ENCODE measurements at places on chromosomes 6 and 20.

- H3K27me3 ChIP-seq, result no peaks in the 10 kb centered on the region
- H3K27ac ChIP-seq, result no peak overlapping the region
- no peak overlapping the region for H3K4me3 ChIP-seq
- no peaks in the 10 kb centered on the region for H3K36me3 ChIP-seq
Observed at GRCh38 chr6:35435074-35435837, 16.9 kb upstream of the FANCE start.

DNA sequence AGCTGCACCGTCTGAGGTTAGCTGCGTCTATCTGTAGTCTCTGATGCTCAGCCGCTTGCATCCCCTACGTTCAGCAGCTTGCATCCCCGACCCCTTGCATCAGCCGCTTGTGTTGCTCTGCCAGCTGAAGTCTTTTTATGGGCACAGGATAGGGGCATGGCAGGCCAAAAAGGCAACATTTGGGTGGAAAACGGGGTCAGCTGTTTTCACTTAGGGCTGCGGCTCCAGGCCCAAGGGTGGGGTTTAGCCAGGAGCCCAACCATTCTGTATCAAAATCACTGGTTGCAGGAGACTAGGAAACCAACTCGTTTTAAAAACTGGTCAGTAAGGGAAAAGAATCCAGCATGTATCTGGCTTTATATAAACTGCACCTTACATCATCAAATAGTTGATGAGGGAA lies 49.9 kb downstream of the FAM50B start:
- no peak overlapping the region for H3K4me3 ChIP-seq
- no peak for ATAC-seq
- H3K27me3 ChIP-seq, result no peaks in the 10 kb centered on the region

- H3K27ac ChIP-seq, result no peak overlapping the region
- no peaks in the 10 kb centered on the region for H3K27me3 ChIP-seq
- no peak for ATAC-seq
- H3K4me3 ChIP-seq, result no peak overlapping the region
- peaks cover 8% of the 10 kb centered on the region for H3K36me3 ChIP-seq
- peaks cover 8% of the 10 kb centered on the region for H3K4me1 ChIP-seq
Observed at GRCh38 chr6:15464211-15464725, 198.6 kb downstream of the DTNBP1 start.

GRCh38 chr6:106591111-106591825 lies 38.0 kb downstream of the RTN4IP1 start:
- peaks cover 52% of the 10 kb centered on the region for H3K36me3 ChIP-seq
- no peaks in the 10 kb centered on the region for H3K4me1 ChIP-seq
- ATAC-seq, result no peak
- no peak overlapping the region for H3K27ac ChIP-seq

DNA sequence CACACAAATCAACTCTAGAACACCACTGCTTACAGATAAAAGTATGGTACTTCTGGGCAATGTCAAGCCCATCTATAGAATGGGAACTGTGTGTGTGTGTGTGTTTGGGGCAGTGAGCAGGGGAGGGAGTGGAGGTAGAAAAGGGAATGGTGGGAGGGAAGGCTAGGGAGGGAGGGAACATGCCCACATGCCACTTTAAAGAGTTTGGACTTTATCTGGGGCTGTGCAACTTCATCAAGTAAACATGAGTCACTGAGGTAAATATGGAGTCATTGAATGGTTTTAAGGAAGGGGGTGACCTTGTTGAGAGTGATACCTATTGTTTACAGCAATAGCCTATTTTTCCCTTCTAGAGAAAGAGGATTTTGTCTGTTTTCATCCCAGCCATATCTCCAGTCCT lies 22.5 kb upstream of the RNGTT start:
- H3K36me3 ChIP-seq, result no peaks in the 10 kb centered on the region
- no peak overlapping the region for H3K27ac ChIP-seq
- no peaks in the 10 kb centered on the region for H3K27me3 ChIP-seq
- no peak overlapping the region for H3K4me3 ChIP-seq

DNA sequence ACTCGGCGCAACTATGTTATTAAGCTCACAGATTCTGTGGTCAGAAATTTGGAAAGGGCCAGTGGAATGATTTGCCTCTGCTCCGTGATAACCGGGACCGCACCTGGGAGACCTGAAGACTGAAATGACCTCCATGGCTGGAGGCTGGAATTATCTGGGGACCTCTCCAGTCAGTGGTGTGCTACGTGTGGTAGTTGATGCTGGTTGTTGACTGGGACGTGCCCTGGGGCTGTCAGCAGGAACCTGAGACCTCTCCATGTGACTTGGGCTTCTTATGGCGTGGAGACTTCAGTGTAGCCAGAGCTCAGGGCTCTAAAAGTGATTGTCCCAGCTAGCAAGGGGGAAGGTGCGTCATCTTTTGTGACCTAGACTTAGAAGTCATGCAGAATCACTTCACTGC lies 50.3 kb downstream of the CHMP4B start:
- no peak overlapping the region for H3K4me3 ChIP-seq
- H3K27ac ChIP-seq, result no peak overlapping the region
- peaks cover 15% of the 10 kb centered on the region for H3K36me3 ChIP-seq
- ATAC-seq, result no peak
- no peaks in the 10 kb centered on the region for H3K4me1 ChIP-seq

- no peak overlapping the region for H3K4me3 ChIP-seq
- H3K36me3 ChIP-seq, result no peaks in the 10 kb centered on the region
- ATAC-seq, result no peak
- H3K27ac ChIP-seq, result no peak overlapping the region
- no peaks in the 10 kb centered on the region for H3K4me1 ChIP-seq
Observed at GRCh38 chr6:71236926-71237434, 51.6 kb upstream of the OGFRL1 start.

DNA sequence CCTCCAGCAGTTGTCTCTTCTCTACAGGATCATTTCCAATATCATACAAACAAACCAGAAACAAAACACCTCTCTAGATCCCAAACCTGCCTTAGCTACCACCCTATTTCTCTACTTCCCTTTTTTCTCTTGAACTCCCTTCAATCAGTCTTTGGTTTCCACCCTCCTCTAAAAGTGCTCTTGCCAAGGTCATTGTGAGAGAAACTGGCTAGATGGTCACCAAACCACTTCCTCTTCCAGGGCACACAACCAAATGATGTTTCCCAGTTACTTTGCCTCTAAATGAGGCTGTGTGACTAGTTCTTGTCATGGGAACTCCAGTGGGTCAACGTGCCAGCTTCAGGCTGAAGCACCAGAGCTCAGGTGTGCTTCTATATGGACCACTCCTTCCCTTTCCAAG lies 85.8 kb upstream of the ARMC2 start:
- no peaks in the 10 kb centered on the region for H3K27me3 ChIP-seq
- H3K4me1 ChIP-seq, result no peaks in the 10 kb centered on the region
- no peak for ATAC-seq
- H3K4me3 ChIP-seq, result no peak overlapping the region
- H3K27ac ChIP-seq, result no peak overlapping the region

DNA sequence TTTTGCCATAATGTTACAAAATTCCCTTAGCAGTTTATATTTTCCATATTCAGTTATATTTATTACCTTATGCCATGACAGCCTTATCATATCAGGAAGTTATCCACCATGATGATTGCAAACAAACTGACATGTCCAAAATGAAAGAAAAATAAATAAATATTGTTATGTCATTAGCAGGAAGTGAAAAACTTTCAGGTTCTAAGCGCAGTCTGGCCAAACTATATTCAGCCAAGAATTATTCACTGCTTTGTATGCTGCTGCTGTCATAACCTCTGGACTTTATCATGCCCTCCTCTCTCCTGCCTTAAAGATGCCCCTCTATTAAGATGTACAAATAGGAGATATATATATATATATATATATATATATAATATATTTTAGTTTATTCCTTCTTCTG lies 27.7 kb upstream of the DEFB112 start:
- ATAC-seq, result no peak
- no peaks in the 10 kb centered on the region for H3K36me3 ChIP-seq

GRCh38 chr20:48734104-48734749 lies 93.6 kb downstream of the PREX1 start:
- ATAC-seq, result no peak
- H3K27me3 ChIP-seq, result no peaks in the 10 kb centered on the region
- H3K36me3 ChIP-seq, result no peaks in the 10 kb centered on the region
- no peak overlapping the region for H3K4me3 ChIP-seq
- H3K4me1 ChIP-seq, result peaks cover 23% of the 10 kb centered on the region
- H3K27ac ChIP-seq, result no peak overlapping the region

- peaks cover 7% of the 10 kb centered on the region for H3K4me1 ChIP-seq
- H3K27me3 ChIP-seq, result no peaks in the 10 kb centered on the region
- H3K27ac ChIP-seq, result no peak overlapping the region
- H3K36me3 ChIP-seq, result peaks cover 29% of the 10 kb centered on the region
- no peak for ATAC-seq
Observed at GRCh38 chr6:112176175-112176574, 78.2 kb downstream of the LAMA4 start.

DNA sequence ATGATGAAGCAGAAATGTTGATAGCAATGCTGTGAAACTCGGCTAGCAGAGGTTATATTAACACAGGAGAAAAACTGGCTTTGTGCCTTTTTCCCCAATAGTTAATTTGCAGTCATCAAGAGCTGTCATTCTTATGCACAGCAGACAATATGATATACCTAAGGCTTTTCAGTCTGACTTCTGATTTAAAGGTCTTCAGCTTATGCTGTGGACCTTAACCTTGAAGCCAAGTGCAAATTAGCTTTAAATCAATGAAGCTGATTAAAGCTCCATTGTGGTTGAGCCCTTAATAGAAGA lies 171.6 kb upstream of the ID4 start:
- no peak overlapping the region for H3K27ac ChIP-seq
- H3K36me3 ChIP-seq, result no peaks in the 10 kb centered on the region
- ATAC-seq, result no peak

- H3K36me3 ChIP-seq, result no peaks in the 10 kb centered on the region
- no peak for ATAC-seq
- H3K4me3 ChIP-seq, result no peak overlapping the region
- no peaks in the 10 kb centered on the region for H3K27me3 ChIP-seq
- H3K4me1 ChIP-seq, result peaks cover 21% of the 10 kb centered on the region
Observed at GRCh38 chr20:53872561-53873229, 197.7 kb downstream of the BCAS1 start.

DNA sequence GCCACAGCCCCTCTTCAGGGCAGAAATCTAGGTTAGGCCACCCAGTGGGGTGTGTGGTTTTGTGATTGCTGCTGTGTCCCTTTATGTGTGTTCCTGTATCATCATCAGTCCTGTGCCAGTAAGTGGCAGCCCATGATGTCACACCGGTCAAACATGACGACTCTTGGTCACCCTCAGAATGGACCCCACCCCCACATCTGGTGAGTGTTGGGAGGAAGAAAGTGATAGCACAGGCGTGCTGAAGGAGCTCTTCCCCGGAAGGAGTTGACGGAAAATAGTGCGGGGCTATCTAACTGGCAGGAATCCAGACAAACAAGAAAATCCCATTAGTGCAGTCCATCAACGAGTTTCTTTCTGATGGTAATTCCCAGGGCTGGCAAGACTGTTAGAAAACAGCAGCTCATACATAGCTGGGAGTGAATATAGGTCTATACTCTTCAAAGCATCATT lies 33.4 kb upstream of the IL17A start:
- H3K27me3 ChIP-seq, result no peaks in the 10 kb centered on the region
- H3K36me3 ChIP-seq, result no peaks in the 10 kb centered on the region
- H3K4me1 ChIP-seq, result no peaks in the 10 kb centered on the region
- no peak for ATAC-seq
- no peak overlapping the region for H3K4me3 ChIP-seq

DNA sequence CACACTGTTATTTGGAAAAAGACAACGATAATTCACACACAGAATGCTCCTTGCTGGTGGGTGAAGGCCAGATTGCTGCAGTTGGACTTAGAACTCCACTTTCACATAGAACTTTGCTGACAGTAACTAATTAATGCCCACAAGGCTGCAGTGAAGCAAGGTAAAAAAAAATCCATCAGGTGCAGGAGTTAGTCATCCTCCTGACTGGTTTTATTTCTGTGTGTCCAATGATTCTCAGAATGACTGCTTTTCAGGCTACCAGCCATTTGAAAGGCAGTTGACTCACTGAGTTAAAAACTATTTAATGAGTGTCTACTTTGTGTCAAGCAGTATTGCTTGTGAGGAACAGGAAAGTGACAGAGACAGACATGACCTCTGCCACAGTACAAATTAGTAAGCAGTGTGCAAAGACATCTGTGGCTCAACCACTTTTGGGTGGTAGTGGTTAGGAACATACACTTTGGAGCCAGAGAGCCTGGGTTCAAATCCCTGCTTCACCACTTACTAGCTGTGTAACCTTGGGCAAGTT lies 41.9 kb downstream of the ELOVL5 start:
- peaks cover 16% of the 10 kb centered on the region for H3K4me1 ChIP-seq
- H3K4me3 ChIP-seq, result no peak overlapping the region
- H3K36me3 ChIP-seq, result no peaks in the 10 kb centered on the region

Data from gastroesophageal sphincter (tissue), 4 donors.